K562 (cell line): ENCODE measurements at places on chromosomes 2 and 18.

DNA sequence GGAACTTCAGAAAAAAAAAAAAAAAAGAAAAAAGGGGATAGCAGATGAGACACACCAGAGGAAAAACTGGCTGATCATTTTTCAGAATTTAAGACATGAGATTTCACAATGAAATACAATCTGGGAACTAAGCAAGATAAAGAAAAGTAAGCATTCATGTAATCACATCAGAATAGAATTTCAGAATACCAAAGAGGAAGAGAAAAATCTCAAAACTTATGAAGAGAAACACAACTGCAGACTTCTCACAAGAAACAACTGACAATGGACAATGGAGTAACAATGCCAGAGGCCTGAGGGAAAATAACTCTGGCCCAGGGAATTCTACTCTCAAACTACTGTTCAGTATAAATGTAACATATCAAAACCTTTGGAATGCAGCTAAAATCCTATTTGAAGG is 13.2 kb upstream of the RRM2 start:
- no peak for DNase-seq

DNA sequence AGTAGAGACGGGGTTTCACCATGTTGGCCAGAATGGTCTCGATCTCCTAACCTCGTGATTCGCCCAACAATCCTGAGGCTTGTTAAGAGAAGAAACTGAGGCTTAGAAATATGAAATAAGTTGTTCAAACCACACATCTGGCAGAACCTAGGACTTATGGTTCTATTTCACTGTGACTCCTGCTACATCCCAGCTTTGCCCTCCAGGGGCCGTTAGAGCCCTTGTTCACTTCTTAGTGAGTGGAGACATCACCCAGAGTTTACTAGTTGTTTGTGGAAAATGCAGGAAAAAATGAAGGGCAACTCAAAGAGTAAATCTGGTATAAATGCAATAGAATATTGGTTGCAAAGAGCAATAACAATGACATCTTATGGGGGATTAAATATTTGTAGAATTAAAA is 43.9 kb downstream of the MARCHF4 start:
- no peak for DNase-seq

DNA sequence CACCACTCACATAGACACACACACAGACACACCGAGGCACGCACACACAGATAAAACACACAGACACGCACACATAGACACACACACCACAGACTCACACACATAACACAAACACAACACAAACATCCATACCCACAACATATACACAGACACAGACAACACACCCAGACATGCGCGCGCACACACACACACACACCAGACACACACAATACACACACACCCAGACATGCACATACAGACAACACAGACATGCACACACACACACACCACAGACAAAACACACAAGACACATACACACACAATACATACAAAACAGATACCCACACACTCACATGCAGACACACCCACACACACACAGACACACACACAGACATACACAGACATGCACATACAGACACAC is 95.4 kb upstream of the SMAD7 start:
- no peak for DNase-seq

- DNase-seq: no peak
These were observed 23.8 kb downstream of the SOWAHC start for GRCh38 chr2:109637749-109638570.

DNA sequence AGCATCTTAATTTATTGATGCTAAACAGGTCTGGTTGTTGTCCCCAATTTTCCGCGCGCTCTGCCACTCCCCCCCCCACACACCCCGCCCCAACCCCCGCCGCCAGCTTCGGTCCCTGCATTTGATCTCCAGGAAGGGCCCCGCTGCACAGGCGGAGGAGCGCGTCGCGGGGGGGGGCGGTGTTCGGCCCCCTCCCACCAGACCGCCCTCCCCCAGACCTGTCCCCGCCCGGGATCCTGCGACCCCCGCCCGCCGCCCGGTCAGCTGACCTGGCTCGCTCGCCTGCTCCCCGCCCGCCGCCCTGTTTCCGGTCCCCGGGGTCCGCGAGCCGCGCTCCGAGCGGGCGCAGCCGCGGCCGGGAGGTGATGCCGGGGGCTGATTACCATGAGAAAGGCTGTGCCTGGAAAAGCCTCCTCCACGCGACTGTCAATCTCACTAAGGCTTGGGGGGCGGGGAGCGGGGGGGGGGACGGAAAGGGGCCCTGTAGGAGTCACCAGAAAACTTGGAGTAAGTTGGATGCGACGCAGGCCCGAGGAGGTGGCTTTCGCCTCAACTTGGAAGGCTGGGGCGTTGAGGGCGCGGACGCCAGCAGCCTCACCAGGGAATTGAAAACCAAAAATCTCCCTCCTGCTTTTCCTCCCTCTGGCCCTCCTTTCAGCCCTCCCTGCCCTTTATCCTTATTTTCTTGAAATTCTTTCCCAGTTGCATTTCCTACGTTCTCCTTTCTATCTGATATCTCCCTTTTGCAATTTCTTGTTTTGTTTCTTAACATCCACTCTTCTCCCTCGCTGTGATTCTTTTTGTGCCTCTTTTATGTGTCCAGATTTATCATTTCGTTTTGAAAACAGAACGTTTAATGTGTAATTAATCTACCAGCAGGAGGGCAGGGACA is 4.4 kb upstream of the ZEB2 start:
- DNase-seq: peak; percentile 81

DNA sequence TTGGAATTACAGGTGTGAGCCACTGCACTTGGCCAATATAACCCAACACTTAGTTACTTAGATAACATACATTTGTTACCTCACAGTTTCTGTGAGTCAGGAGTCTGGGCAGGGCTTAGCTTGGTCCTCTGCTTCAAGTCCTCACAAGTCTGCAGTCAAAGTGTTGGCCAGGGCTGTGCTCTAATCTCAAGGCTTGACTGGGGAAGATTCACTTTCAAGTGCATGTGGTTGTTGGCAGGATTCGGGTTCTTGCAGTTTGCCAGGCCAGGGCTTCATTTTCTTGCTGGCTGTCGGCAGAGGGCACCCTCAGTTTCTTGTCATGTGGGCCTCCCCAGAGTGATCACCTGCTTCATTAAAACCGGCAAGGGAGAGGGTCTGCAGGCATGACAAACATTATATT is 103.7 kb downstream of the SLC4A3 start:
- no peak for DNase-seq

DNA sequence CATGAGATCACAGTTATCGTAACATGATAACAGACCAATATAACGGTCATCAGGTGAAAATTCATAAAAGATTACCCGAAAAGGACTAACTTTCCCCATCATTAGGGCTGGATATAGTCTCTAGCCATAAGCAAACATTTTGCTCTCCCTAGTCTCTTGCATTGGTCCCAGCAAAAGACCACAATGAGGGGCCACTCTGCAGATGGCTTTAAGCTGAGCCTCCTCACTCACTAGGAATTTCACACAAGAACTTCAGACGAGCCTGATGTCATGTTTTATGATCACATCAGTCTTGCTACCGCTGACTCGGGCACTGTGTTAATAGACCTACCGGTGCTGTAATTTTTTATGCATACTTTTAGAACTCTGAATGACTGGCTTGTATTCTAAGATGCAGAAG is 35.2 kb downstream of the STK17B start:
- no peak for DNase-seq

DNA sequence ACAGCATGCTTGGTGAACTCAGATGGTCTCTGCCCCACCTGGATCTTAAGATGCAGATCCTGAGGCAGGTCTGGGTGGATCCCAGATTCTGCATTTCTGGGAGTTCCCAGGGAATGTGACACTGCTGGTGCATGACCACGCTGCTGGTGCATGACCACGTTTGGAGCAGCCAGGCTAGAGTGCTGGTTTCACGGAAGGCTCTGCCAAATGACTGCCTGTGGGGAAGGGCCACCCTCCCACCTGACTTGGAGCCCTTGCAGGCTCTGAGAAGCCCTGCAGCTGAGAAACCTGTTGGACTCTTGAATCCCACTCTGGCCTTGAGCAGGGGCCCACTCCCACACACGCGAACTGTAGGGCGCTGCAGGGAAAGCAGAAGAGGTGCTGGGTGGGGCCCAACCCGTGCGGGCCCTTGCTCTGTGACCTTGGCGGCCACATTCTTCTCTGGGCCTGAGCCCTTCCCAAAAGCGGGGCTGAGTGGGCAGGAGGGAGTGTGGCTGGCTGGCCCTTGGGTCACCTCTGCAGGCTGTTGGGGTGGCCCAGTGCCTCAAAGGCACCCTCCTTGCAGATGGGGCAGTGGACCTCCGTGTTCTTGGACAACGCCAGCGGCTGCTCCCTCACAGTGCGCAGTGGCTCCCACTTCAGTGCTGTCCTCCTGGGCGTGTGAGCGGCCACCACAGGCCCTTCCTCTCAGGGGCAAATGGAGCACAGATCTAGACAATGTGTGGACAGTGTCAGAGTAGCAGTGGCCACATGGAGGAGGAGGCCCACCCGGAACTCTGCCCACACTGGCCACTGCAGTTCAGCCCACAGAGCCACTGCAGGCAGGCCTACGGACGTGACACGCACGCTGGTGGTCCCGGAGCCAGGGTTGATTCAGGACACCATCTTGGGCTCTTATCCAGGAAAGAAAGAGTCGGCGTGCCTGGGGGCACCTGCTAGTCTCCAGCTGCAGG is 7.9 kb downstream of the ERFE start:
- no peak for DNase-seq

DNA sequence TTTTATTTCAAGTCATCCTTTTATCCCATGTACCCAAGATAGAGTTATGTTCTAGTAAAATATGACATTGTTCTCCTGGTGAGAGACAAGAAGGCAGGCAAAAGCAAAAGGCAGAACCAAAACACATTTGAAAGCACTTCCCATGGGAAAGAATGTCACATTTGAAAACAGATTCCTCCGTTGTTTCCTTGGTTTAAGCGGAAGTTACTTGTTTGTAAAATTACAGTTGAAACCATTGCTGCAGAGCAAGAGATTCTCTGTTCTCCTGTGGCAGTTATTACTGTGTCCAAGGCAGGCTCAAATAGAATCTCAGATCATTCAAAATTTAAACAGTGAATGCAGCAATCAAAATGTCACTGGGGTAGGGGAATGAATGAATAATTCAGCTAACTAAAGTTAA is 149.6 kb downstream of the MTCL1 start:
- DNase-seq: no peak

- DNase-seq: no peak
These were observed 26.6 kb downstream of the LRRFIP1 start for GRCh38 chr2:237653776-237654558.

GRCh38 chr2:229591611-229592010 is 122.7 kb downstream of the DNER start:
- no peak for DNase-seq

DNA sequence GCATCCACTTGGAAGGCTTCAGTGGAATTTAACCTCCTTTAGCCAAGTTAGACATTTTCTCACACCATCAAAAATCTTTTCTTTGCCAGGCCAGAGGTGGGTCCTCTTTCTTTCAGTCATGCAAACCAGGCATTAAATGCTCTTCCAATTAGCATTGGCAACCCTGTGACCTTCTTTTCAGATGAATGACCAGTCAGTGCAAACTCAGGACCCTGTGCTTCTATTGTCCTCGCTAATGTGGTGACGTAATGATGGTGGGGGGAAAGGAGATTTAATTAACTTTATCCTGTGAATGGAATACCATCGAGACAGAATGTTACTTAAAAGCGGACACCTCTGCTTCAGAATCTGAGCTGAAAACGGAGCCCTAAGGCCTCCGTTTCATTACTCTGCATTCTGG is 23.2 kb upstream of the STPG4 start:
- no peak for DNase-seq

DNA sequence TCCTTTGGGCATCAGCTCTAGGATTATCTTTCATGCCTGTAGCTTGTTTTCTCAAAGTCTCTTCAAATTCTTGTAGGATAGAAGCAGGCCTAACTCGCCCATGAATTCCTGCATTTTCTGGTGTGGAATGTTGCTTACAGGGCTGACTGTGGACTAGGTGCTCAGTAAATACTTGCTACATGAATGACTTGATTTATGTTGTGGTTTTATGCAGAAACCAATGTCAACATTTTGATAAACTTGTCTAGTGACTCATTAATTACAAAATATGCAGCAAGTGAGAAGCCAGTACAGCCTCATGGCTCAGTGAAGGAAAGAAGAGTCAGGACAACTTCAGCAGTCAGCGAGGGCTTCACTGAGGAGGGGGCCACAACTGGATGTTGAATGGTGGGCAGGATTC is 110.6 kb upstream of the SIX2 start:
- DNase-seq: no peak

GRCh38 chr2:203656522-203657287 is 49.7 kb upstream of the CD28 start:
- DNase-seq: no peak

DNA sequence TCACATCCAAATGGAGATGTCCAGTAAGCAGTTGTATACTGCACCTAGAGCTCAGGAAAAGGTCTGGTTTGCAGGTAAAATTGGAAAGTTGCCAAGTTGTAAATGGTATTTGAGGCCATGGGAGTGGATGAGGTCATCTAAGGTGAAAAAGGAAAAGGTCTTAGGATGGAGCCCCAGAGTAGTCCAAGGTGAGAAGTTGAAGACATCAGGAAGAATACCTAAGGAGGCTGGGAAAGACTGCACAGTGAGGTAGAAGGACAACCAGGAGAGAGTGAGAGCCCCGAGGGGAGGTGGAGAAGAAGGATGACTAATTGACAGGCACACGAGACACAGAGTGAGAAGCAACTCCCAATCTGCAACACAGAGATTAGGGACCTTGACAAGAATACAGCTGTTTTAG is 10.7 kb downstream of the DPP4 start:
- no peak for DNase-seq

DNA sequence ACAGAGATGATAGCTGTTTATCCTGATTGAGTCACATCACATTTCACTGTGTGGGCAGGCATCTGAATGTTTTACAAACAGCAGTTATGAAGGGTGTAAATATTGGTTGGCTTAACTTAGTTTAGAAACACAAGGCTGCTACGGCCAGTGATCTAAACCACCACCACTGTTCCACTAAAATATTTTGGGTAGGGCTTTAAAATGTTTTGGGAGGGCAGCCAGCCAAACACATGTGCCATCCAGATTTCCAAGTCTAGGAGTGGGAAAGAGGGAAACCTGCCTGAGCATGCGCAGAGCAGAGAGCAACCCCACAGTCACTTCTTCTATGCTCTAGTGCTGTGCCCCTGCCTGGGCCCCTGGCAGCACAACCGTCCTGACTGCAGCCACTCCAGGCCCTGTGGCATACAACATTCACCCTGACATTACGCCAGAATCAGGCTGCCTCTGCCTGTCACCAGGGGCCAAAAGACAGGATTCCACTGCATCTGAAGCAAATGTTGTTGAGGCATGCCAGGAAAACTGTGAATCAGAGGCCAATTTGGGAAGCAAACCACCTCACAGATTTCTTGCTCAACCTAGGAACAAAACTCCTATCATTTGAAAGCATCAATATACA is 74.8 kb upstream of the COL5A2 start:
- DNase-seq: no peak
